Amniotic epithelial cell (primary cell): ENCODE measurements at places on chromosomes 4 and X.
A peak's percentile ranks its signal among the peaks of the same experiment; 100 is the strongest.

- peak; percentile 97 for DNase-seq
These were observed 147.0 kb upstream of the HPGD start for GRCh38 chr4:174669270-174669669.

DNA sequence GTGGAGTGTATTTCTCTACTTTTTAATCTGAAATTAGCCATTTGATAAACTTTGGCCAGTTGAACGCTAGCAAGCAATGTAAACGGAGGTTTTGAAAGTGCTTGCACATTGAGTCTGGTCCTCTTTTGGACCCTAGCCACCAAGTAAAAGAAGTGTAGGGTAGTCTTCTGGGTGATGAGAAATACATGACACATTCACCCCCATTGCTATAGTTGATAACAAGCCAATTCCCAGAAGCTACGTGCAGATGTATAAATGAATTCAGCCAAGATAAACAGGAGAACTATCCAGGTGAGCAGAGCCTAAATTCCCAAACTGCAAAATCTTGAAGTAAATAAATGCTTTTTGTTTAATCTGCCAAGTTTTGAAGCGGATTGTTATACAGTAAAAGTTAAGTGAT is 965.4 kb upstream of the GRIA3 start:
- no peak for DNase-seq

DNA sequence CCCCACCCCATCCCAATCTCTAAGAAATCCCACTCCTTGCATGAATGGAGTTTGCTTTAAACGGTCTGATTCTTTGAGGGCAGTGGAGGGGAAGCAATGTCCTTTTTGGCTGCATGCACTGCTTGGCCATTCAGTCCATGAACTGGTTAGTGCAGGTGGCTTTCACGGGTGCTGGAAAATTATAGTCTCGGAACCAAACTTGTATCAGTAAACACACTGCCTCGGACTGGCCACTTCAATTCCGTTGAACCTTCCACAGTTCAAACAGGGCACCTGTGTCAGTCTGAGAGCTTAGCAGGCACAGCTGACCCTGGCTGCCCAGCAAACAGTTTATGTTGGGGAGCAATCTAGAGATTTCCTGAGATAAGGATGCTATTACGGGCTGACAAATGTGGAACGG is 255.6 kb downstream of the DHX15 start:
- no peak for DNase-seq

- DNase-seq: no peak
These were observed 50.4 kb downstream of the FABP2 start for GRCh38 chr4:119271361-119272085.

GRCh38 chr4:169144061-169144600 is 126.6 kb downstream of the SH3RF1 start:
- no peak for DNase-seq

GRCh38 chr4:2469192-2469984 is 482 bp downstream of the RNF4 start:
- peak; percentile 19 for DNase-seq

- no peak for DNase-seq
These were observed 5.5 kb upstream of the C4orf50 start for GRCh38 chr4:6023731-6024130.

GRCh38 chr4:159229164-159229563 is 126.3 kb downstream of the RAPGEF2 start:
- peak; percentile 84 for DNase-seq

- DNase-seq: no peak
These were observed 123.9 kb downstream of the ANTXR2 start for GRCh38 chr4:79949178-79949577.

GRCh38 chr4:76736414-76736813 is 161.5 kb downstream of the SOWAHB start:
- DNase-seq: peak; percentile 88

DNA sequence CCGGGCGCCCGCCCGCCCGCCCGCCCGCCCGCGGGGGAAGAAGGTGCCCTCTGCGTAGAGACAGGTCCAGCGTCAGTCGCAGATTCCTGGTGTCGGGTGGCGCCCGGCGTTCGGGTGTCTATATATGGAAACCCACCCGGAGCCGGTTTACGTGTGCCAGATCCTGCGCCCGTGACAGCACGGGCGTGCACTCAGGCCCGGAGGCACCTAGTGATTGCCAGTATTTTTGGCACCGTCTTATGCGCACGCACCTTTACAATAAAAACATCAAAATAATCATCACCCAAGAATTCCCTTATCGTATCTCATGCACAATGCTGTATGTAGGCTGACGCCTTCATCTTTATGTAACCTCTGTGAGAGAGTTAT is 519 bp downstream of the SLC25A4 start:
- no peak for DNase-seq

DNA sequence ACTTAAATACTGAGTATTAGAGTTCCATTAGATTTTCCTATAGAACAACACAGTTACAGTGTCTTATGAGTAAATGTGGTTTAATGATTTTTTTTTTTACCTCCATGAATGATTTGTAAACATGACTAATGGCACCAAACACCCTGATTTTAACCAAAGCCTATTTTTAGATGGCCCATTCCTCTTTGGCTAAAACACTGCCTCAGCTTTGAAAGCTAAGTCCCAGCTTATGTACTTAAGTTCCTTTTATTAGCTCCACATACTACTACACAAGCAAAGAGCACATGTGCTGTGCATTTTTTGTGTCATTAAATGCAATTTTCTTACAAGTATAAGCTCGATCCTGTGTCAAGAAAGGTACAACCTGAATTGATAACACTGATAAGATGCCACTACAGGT is 575.6 kb upstream of the PITX2 start:
- DNase-seq: no peak

GRCh38 chr4:35653451-35653850 is 590.9 kb downstream of the ARAP2 start:
- DNase-seq: no peak

DNA sequence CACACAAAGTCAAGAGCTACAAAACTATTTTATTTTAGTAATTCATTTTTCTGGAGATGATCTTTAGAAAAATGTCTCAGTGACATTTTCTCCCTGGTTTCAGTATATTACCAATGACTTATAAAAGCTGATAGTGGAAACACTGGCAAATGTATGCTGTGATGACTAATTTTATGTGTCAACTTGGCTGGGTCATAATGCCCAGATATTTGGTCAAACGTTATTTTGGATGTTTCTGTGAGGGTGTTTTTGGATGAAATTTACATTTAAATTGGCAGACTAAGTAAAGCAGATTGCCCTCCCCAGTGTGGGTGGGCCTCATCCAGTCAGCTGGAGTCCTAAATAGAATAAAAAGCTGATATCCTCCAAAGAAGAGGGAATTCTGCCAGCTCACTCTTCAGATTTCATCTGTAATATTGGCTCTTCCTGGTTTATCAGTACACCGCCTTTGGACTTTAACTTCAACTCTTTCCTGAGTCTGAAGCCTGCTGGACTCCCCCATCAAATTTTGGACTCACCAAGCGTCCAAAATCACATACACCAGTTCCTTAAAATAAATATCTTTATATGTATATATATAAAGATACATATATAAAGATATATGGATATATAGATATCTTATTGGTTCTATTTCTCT is 31.2 kb upstream of the RAB40A start:
- DNase-seq: no peak

DNA sequence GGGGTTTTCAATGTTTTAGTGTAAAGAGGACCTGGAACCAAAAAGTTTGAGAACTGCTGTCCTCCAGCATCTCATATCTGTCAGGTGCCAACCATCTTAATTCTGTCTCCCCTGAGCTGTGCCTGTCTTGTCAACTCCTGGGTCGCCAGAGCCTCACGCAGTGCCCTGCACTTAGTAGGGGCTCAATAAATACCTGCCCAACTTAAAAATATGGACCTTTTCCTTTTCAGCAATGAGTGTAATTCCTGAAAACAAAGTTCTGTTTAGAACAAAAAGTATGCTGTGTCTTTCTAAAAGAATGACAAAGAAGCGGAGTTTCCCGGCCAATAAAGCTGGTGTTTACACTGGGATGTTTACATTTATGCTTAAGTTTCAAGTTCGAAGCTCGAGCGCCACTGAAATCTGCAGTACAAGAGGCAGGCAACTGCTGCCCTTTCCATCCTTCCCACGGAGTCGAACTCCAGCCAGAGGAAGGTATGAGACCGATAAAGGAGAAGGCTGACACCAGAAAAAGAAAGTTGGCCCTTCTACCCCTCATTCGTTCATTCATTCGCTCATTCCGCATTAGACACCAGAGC is 1.1 kb upstream of the HTATSF1 start:
- DNase-seq: no peak

DNA sequence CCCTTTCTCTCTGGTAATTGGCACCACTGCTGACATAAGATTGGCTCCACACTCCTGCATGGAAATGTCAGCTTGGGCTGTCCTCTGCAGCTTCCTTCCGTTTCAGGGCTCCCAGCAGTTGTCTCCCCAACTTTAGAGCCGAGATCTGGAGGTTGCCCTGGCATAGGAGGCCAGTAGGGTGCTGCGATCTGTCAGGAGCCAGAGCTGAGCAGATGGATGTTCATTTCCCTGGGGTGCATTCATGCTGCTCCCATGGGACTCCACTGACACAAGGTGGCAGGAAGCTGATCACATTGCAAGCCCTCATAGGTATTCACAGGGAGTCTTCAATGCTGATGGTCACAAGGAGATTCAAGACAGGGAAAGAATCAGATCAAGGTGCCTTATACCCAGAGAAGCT is 116.6 kb upstream of the RAI2 start:
- no peak for DNase-seq

DNA sequence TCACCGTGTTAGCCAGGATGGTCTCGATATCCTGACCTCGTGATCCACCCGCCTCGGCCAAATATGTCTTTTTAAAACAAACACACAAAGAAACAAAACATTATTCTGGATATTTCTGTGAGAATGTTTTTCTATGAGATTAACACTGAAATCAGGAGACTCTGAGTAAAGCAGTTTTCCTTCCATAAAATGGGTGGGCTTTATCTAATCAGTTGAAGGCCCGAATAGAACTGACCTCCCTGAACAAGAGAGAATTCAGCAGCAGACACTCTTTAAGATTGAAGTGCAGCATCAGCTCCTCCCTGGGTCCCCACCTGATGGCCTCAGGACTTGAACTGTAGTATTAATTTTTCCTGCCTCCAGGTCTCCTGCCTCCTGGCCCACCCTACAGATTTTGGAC is 22.4 kb upstream of the SOD3 start:
- no peak for DNase-seq

DNA sequence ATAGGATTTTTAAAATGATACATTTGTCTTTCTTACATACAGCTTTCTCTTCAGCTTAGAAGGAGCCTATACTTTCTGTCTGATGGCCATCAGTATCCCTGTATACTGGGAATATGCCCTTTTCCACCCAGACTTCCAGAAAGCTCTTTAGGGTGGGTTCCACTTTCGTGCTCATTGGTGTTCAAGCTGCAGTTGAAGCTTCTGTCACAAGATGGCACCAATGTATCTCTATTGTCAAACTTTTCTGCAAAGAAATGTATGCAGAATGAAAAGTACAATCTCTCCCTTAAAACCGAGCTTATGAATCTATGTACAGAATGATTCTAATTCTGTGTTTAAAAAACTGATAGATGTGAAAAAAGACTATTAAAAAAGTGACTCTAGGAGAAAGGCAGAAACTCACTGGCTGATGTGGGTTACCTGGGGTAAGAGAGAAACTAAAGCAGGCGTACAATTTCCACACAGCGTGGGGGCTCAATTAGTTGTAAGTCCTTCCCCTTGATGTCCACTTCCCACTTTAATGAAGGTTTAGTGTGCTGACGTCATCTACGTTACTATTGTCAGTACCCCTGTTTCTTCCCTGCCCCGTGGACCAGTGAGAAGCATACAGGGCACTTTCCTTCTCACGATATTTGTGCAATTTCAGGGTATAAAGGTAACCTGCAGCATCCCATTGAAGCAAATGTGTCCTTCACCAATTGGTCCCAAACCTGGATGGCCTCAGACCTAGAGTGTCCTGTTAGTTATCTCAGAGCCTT is 57.3 kb upstream of the TCEAL2 start:
- peak; percentile 9 for DNase-seq

DNA sequence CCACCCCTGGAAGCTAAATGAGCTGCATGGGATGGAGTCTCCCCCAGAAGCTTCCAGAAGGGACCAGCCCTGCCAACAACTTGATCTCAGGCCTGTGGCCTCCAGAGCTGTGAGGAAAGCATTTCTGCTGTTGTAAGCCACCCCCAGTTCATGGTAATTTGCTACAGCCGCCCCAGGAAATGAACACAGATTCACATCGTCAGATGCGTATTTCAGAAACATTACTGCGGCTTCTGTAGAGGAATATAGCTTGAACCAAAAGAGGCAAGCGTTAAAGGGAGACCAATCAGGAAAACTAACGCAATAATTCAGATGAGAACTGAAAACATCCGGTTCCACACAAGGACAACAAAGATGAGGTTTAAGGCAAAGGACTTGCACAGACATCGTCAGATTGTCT is 128.4 kb upstream of the TBL1X start:
- DNase-seq: no peak

- no peak for DNase-seq
These were observed 3.2 kb upstream of the TIGD2 start for GRCh38 chr4:89108091-89108490.

DNA sequence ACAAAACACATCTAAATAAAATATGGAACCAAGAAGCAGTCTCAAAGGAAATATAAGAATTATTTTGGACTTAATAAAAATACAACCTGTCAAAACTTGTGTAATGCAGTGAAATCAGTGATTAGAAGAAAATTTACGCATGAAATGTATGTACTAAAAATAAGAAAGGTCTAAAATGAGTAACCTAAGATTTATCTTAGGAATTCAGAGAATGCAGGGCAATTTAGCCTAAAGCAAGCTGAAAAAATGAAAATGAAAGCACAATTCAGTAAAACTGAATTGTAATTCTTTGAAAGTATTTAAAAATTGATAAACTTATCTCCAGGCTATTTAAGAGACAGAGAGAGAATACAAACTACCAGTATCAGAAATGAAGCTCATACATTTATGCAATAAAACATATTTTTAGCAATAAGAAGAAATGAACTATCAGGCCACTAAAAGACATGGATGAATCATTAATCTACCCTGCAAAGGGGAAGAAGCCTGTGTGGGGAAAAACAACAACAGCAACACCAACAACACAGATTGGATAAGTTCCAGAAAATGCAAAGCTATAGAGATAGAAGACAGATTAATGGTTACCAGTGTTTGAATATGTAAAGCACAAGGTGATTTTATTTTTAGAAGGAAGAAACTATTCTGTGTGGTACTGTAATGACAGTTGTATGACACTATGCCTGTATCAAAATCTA is 442.0 kb upstream of the ADGRL3 start:
- peak; percentile 21 for DNase-seq

- no peak for DNase-seq
These were observed 609 bp downstream of the NR3C2 start for GRCh38 chr4:148441624-148441985.

GRCh38 chr4:140115140-140115539 is 38.8 kb downstream of the MAML3 start:
- no peak for DNase-seq

GRCh38 chr4:154421618-154422017 is 70.0 kb downstream of the DCHS2 start:
- DNase-seq: no peak

- no peak for DNase-seq
These were observed 191.0 kb upstream of the EMCN start for GRCh38 chr4:100708776-100709175.

DNA sequence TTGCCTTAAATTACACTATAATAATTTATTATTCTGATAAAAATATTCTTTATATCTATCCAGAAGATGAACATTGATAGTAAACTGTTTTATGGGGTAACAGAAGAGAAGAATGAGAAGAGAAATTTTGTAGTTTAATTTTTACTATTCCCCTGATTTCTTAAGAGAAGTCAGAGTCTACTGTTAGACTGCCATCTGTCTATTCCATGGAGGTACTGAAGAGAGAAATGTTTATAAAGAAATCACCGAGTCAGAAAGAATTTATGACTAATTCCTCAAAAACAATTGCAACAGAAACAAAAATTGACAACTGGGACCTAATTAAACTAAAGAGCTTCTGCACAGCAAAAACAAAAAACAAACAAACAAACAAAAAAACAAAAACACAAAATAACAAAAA is 149.9 kb downstream of the FGF16 start:
- peak; percentile 50 for DNase-seq
